Posterior vena cava (tissue), 2 donors: ENCODE measurements at places on chromosomes 12 and 14. TPM values are rescaled to one million over a fixed set of nuclear protein-coding genes. Genes with fewer than 3 reads are reported as not detected.

Gene DNAJC22
- not detected for total RNA-seq

Gene LALBA
- total RNA-seq = not detected

Gene LRRK2
- 24.4 TPM for total RNA-seq

Gene ATL1
- 16.0 TPM for total RNA-seq

Gene PMCH
- not detected for total RNA-seq

Gene TMEM229B
- 1.7 TPM for total RNA-seq

Gene TC2N
- 28.3 TPM for total RNA-seq

Gene FAIM2
- 2.5 TPM for total RNA-seq

Gene CCDC177
- not detected for total RNA-seq

Gene RBP5
- 5.1 TPM for total RNA-seq

Gene KLRF1
- total RNA-seq = 0.33 TPM

Gene CLEC2A
- not detected for total RNA-seq

Gene ZNF385A
- total RNA-seq = 23.2 TPM

Gene PSMB11
- total RNA-seq = not detected

Gene HOXC12
- total RNA-seq = 1.1 TPM

Gene PMEL
- 5.0 TPM for total RNA-seq

Gene MANSC1
- 20.3 TPM for total RNA-seq

Gene B3GNT4
- total RNA-seq = not detected

Gene LHX5
- not detected for total RNA-seq

Gene TAC3
- total RNA-seq = not detected

Gene GZMH
- not detected for total RNA-seq

Gene ZDHHC22
- total RNA-seq = not detected

Gene WNT1
- total RNA-seq = not detected

Gene SDR9C7
- total RNA-seq = not detected

Gene NRIP2
- 3.6 TPM for total RNA-seq

Gene CHPT1
- total RNA-seq = 45.6 TPM

Gene CLEC14A
- 31.6 TPM for total RNA-seq

Gene BAZ1A
- 17.3 TPM for total RNA-seq
